SJCRH30 (cell line): ENCODE measurements at places on chromosomes 11 and 22.

- DNase-seq: no peak
Observed at GRCh38 chr11:27896096-27896495, 195.8 kb upstream of the BDNF start.

DNA sequence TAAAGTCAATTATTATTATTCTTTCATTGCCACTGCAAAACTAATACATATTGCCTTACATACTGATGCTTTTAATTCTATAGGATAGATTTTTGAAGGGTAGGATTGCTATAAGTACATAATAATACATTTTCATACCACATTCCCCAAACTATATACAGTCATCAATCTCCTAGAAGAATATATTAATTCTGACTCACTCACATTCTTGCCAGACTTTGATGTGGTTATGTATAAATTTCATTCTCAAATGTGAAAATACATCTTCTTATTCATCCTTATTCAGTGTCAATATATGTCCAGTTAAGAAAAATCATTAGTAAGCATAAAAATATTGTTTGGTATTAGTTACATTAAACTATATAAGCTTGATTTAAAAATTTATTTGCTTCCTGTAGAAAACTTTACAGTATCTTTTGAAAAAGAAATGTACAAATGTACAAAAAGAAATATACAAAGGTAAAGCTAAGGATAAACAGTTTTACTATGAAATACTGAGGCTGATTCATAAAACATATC lies 458.8 kb upstream of the CNTN5 start:
- DNase-seq: no peak

DNA sequence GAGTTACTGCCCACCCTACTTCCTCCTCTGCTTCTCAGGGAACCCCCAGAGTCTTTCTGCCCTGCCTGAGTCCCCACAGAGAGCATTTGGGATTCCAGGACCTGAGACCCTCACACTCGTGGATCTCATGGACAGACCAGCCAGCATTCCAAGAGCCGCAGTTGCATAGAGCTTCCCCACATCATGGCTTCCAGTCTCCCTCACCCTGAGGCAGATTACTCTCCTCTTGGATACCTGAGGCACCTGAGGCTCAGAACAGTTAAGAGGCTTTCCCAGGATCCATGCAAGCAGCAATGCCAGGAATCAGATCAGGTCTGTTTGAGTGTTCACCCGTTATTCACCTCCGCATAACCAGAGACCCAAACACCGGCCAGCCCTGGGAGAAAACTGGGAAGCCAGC lies 102.2 kb downstream of the TRIM29 start:
- DNase-seq: no peak

GRCh38 chr11:111477898-111478297 lies 34.3 kb downstream of the BTG4 start:
- DNase-seq: no peak

DNA sequence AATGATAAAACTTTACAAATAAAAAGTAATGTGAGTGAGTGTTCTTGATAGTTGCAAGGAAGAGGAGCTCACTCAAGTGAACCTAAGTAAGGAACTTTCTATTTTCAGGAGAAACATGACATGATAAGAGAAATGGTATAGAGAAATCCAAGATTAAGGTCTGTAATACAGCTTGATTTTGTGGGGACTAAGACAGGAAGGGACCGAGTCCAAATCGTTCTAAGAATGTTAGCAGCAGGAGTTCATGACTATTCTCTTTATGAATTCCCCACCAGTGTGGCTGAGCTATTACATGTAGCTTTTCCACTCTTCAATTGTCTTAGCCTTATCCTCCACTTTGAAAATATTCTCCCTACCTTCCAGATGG lies 698.6 kb upstream of the ARHGAP42 start:
- no peak for DNase-seq

GRCh38 chr11:121291319-121291718 lies 1.3 kb upstream of the SC5D start:
- DNase-seq: no peak

- DNase-seq: no peak
Observed at GRCh38 chr11:33891714-33892327, at the start of gene LMO2. Gene LMO2, minus strand, starts transcription at chr11:33892076. Its CDS starts 22,360 bp downstream, at chr11:33869716.

GRCh38 chr22:25928038-25928437 lies 186.1 kb downstream of the MYO18B start:
- DNase-seq: no peak
